COR-L47 (cell line): ENCODE measurements at places on chromosomes 12 and 14.

DNA sequence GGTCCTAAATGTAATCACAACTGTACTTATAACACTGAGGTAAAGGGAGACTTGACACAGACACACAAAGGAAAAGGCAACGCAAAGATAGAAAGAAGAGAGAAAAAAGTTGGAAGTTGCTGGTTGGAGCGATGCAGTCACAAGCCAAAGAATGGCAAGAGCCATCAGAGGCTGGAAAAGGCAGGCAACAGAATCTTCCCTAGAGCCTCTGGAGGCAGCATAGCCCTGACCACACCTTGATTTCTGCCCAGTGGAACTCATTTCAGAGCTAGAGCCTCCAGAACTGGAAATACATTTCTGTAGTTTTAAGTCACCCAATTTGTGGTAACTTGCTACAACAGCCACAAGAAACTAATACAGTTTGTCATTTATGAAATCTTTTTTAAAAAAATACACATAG lies 89.2 kb downstream of the PUS7L start:
- DNase-seq, result no peak

- peak; percentile 86 for DNase-seq
Observed at GRCh38 chr14:30034152-30034551, 106.5 kb upstream of the PRKD1 start.

GRCh38 chr12:84599539-84599938 lies 313.1 kb downstream of the SLC6A15 start:
- DNase-seq, result peak; percentile 9

DNA sequence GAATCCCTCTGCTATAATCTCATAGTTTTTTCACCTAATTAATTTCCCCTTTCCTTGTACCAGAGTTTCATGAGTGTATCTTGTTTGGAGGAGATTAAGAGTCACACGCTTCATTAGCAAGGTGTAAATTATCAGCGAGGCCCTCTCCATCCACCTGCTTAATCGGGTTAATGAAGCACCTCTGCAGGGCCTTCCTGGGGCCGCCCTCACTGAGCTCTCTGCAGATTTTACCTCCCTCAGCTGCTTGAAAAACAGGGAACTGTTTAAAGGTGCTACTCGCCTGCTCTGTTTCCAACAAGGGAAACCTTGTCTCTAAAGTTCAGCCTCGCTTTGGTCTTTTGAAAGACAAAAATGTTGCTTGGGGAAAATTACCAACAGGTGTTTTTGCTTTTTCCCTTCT lies 35.8 kb downstream of the OTX2 start:
- DNase-seq, result no peak

DNA sequence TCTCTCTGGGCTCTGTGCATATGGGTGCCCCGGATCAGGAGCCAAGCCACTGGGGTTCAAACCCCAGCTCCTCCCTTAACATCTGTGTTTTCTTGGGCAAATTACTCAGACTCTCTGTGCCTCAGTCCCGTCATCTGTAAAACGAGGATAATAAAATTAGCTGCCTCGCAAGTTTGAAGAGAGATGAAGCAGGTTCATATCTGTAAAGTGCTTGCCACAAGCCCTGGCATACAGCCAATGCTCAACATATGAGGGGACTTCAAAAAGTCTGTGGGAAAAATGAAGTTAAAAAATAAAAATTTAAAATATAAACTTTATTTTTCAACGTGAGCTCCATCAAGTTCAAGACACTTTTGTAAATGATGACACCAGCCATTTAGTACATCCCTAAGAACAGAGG lies 276.7 kb downstream of the FOXN3 start:
- DNase-seq, result no peak
